Immature natural killer cell (primary cell): ENCODE measurements at places on chromosomes 12 and 14. TPM values are rescaled to one million over a fixed set of nuclear protein-coding genes. Genes with fewer than 3 reads are reported as not detected.

- H3K36me3 ChIP-seq = no peaks in the 10 kb centered on the region
- H3K27me3 ChIP-seq = peaks cover 1% of the 10 kb centered on the region
- no peaks in the 10 kb centered on the region for H3K4me1 ChIP-seq
- no peak for DNase-seq
Measured at GRCh38 chr14:106286697-106287290, 760.4 kb downstream of the TMEM121 start.

- H3K27ac ChIP-seq = no peak overlapping the region
- H3K36me3 ChIP-seq = no peaks in the 10 kb centered on the region
- no peak overlapping the region for H3K4me3 ChIP-seq
- DNase-seq = no peak
- H3K27me3 ChIP-seq = no peaks in the 10 kb centered on the region
Measured at GRCh38 chr12:27207615-27208413, 36.3 kb upstream of the STK38L start.

GRCh38 chr14:75342762-75343599 lies 64.4 kb downstream of the FOS start:
- H3K4me3 ChIP-seq = no peak overlapping the region
- H3K27ac ChIP-seq = no peak overlapping the region
- no peaks in the 10 kb centered on the region for H3K36me3 ChIP-seq
- DNase-seq = no peak
- H3K4me1 ChIP-seq = no peaks in the 10 kb centered on the region
- no peaks in the 10 kb centered on the region for H3K27me3 ChIP-seq

GRCh38 chr14:54625112-54625511 lies 58.2 kb downstream of the SAMD4A start:
- H3K36me3 ChIP-seq = no peaks in the 10 kb centered on the region
- H3K4me3 ChIP-seq = no peak overlapping the region
- H3K27ac ChIP-seq = no peak overlapping the region
- peaks cover 45% of the 10 kb centered on the region for H3K4me1 ChIP-seq

GRCh38 chr14:31828946-31829868 lies 247.9 kb upstream of the ARHGAP5 start:
- H3K27ac ChIP-seq = no peak overlapping the region
- no peak for DNase-seq
- no peaks in the 10 kb centered on the region for H3K27me3 ChIP-seq
- no peak overlapping the region for H3K4me3 ChIP-seq

- no peak for DNase-seq
- no peaks in the 10 kb centered on the region for H3K27me3 ChIP-seq
- peaks cover 4% of the 10 kb centered on the region for H3K4me1 ChIP-seq
- H3K36me3 ChIP-seq = no peaks in the 10 kb centered on the region
- H3K4me3 ChIP-seq = no peak overlapping the region
- H3K27ac ChIP-seq = no peak overlapping the region
Measured at GRCh38 chr12:113260127-113260526, 38.9 kb downstream of the TPCN1 start.

DNA sequence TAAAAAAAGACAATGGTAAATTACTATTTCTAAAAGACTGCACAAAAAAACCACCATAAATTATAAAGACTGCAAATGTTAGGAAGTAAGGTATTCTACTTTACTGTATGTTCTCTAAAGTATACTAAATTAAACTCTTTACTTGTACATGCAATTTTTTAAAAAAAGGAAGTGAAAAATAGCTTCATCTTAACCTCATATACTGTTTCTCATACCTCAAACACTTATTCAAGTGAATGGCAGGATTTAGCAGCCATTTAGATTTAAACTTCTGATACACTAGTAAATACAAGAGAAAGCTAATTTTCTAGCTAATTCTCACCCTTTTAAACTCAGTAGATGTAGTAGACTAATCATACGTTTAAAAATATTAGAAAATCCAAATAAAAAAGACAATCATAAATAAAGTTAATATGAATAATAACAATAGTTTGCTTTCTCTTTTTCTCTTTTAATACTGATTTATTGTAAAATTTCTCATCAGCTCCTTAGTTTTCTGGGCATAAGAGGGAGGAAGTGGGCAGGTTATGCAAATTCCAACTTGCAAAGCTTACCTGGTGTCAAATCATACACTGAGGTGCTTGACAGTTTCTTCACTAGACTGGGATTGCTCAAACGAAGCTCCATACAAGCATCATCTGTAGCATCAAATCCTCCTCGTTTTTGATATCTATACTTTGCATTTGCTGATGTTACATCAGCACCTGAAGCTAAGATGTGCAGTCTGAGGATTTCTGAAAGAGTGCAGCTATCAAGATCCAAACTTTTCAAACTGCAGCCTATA lies 71.0 kb upstream of the CFL2 start:
- peaks cover 15% of the 10 kb centered on the region for H3K36me3 ChIP-seq
- peaks cover 1% of the 10 kb centered on the region for H3K27me3 ChIP-seq
- no peak overlapping the region for H3K4me3 ChIP-seq
- DNase-seq = no peak
- peaks cover 11% of the 10 kb centered on the region for H3K4me1 ChIP-seq

DNA sequence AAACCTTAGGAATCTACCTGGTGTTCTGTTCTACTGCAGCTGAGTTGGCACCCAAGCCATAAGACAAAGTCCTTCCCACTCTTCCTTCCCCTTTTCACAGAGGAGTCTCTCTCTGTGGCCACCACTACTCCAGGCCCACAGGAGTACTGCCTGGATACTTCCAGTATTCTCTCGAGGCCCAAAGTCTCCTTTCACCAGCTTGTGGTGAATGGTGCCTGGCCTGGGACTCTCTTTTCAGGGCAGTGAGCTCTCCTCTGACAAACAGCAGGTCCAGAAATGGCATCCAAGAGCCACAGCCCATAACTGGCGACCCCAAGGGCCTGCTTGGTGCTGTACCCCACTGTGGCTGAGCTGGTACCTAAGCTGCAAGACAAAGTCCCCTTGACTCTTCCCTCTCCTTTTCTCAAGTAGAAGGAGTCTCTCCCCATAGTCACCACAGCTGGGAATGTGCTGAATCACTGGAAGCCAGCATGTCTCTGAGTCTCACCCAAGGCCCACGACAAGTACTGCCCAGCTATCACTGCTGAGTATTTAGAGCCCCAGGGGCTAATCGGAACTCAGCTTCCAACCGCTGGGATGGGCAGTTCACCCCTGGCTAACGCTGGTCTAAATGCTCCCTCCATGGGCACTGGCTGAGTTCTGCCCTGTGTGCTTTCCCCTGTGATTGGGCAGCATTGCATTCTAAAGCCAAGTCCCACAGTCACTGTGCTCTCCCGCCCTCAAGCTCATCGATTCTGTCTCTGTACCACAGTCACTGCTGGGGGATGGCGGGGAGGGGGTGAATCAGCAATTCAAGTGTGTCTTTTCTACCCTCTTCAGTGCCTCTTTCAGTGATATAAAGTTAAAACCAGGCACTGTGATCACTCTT lies 6.1 kb downstream of the A2ML1 start:
- no peak for DNase-seq
- H3K27me3 ChIP-seq = peaks cover 12% of the 10 kb centered on the region
- no peak overlapping the region for H3K4me3 ChIP-seq

- no peak overlapping the region for H3K27ac ChIP-seq
- H3K4me1 ChIP-seq = no peaks in the 10 kb centered on the region
- no peak overlapping the region for H3K4me3 ChIP-seq
- no peaks in the 10 kb centered on the region for H3K27me3 ChIP-seq
- DNase-seq = peak; percentile 1
- no peaks in the 10 kb centered on the region for H3K36me3 ChIP-seq
Measured at GRCh38 chr12:43444940-43445564, 107.0 kb downstream of the ADAMTS20 start.

GRCh38 chr12:6631549-6631961 lies 4.2 kb downstream of the LPAR5 start:
- H3K27me3 ChIP-seq = peaks cover 14% of the 10 kb centered on the region
- peak; percentile 46 for DNase-seq
- H3K4me1 ChIP-seq = peaks cover 78% of the 10 kb centered on the region
- H3K36me3 ChIP-seq = no peaks in the 10 kb centered on the region
- peak overlapping the region; percentile 100 for H3K27ac ChIP-seq
- peak overlapping the region; percentile 93 for H3K4me3 ChIP-seq

- DNase-seq = no peak
- no peak overlapping the region for H3K27ac ChIP-seq
- no peak overlapping the region for H3K4me3 ChIP-seq
- no peaks in the 10 kb centered on the region for H3K27me3 ChIP-seq
- no peaks in the 10 kb centered on the region for H3K4me1 ChIP-seq
Measured at GRCh38 chr12:130017591-130018449, 114.0 kb upstream of the TMEM132D start.

The MYRFL gene
- not detected for polyA plus RNA-seq

The BORCS5 gene
- polyA plus RNA-seq = 25.6 TPM

The APEX1 gene
- polyA plus RNA-seq = 93.3 TPM

The SYCP3 gene
- polyA plus RNA-seq = 0.18 TPM

The DNAJC22 gene
- not detected for polyA plus RNA-seq
